ENCODE measurements at places on chromosomes 7 and 10.

DNA sequence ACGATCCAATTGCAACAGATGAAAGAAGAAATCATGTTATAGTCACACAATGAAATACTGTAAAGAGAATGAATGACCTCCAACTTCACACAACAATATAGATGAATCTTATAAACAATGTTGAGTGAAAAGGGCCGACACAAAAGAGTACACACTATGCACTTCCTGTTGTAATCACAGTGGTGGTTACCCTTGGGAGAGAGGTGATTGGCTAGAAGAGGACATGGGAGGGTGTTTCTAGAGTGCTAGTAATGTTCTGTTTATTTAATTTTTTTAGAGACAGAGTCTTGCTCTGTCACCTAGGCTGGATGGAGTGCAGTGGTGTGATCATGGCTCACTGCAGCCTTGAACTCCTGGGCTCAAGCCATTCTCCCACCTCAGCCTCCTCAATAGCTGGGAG, 82.5 kb downstream of the NDUFB2 start:
- no peak for DNase-seq

GRCh38 chr7:12031186-12031585, 179.9 kb upstream of the TMEM106B start:
- DNase-seq, result no peak

GRCh38 chr7:103140061-103140460, 8.8 kb downstream of the NAPEPLD start:
- DNase-seq, result no peak

- no peak for DNase-seq
Measured at GRCh38 chr10:124743191-124744101, 732 bp downstream of the FAM53B start.

- no peak for DNase-seq
Measured at GRCh38 chr10:131921184-131921583, 20.4 kb downstream of the PPP2R2D start.

GRCh38 chr10:99234041-99234790, 1.4 kb downstream of the HPSE2 start:
- peak; percentile 12 for DNase-seq

DNA sequence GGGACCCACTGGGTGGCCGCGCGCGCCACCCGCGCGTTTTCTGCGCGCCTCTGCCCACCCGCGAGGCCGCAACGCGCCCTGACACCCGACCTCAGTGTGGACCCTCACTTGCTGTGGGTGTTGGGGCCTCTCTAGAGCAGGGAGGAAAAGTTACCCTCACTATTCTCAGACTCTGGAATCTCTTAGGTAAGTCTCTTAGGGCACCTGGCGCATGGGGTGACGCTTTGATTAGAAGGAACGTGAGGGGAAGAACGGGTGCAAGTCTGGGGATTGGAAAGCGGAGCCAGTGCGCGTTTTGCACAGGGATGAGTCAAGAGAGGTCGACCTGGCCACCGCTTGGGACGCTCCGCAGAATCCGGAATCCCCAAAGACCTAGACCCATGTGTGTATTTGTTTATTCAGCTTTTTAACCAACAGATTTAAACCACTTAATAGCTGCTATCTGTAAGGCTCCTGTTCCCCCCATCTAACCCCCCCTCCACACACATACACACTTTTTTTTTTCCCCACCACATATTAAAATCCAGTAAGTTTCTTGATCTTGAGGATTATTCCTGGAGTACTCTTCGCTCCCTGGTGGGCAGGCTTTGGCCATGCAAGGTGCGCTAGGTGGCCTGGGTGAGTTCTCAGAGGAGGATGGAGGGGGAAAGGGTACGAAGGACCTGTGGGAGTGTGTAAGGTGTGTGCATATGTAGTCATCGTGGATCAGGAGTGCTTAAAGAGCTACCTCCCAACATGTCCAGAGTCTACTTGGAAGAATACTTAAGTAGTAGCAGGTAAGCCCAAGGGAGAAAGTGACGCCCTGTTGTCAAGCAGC, 169.1 kb upstream of the PPP1R3A start:
- DNase-seq, result peak; percentile 19

GRCh38 chr7:45975367-45975766, 54.3 kb upstream of the IGFBP3 start:
- DNase-seq, result no peak

DNA sequence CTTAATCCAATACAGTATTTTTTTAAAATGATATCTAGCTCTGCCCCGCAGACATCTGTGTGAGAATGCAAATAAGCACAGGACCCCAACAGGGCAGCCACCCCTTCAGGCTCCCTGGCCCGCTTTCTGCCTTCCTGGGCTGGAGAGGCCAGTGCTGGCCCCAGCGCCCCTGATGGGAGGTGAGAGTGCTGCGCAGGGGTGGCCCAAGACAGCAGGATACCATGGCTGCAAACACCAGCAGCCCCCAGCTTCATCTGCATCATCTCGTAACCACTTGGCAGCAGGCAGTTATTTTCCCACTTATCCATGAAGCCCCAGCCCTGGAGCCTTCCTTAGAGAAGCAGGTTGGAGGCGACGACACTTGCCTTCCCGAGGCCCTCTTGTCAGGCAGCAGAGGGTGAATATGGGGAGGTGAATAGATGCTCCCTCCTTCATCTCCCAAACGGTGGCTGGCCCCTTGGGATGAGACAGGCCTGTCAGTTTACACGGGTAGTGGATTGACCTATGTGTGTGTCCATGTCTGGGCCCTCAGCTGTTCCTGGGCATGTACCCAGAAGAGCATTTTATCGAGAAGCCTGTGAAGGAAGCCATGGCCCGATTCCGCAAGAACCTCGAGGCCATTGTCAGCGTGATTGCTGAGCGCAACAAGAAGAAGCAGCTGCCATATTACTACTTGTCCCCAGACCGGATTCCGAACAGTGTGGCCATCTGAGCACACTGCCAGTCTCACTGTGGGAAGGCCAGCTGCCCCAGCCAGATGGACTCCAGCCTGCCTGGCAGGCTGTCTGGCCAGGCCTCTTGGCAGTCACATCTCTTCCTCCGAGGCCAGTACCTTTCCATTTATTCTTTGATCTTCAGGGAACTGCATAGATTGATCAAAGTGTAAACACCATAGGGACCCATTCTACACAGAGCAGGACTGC, 71.2 kb downstream of the ALOX5 start:
- DNase-seq, result no peak

DNA sequence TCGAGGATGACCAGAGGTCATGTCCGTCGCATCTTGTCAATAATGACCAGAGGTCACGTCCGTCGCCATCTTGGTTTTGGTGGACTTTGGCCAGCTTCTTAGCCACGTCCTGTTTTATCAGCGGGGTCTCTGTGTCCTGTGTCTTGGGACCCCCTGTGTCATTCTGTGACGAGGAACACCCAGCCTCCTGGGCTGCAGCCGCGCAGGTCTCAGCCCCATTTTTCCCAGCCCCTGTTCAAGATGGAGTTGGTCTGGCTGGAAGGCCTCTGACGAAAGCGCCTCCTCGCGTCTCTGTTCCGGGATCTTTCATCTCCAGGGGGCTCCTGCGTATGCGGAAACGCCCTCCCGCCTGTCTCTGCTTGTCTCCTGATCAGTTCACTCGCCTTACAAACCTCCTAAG, 134.2 kb downstream of the ELFN1 start:
- DNase-seq, result no peak

GRCh38 chr10:43524434-43525247, 49.8 kb downstream of the ZNF239 start:
- no peak for DNase-seq

DNA sequence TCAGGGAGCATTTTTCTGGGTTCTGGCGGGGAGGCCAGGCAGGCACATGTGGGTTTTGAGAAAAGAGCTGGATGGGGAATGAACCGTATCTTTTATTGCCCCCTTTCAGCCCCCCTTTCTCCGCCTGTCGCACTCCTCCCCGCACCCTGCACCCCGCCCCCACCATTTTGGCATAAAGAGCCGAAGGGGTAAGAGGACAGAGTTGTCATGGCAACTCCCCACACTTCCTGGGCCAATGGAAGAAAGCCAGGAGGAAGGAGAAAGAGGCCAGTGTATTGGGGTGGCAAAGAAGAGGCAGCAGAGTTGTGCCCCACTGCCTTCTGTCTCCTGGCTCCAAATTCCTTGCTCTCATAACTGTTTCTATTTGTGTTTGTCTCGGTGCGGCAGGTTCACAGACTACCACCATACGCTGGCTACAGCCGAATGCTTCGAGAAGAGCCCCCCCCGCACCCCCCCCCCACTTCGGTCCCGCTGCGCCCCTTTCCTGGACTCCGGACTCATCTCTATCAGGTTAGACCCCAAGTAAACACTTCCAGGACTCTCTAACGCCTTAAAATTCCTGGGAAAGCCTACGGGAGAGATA, 3.4 kb downstream of the KCNIP2 start:
- no peak for DNase-seq

DNA sequence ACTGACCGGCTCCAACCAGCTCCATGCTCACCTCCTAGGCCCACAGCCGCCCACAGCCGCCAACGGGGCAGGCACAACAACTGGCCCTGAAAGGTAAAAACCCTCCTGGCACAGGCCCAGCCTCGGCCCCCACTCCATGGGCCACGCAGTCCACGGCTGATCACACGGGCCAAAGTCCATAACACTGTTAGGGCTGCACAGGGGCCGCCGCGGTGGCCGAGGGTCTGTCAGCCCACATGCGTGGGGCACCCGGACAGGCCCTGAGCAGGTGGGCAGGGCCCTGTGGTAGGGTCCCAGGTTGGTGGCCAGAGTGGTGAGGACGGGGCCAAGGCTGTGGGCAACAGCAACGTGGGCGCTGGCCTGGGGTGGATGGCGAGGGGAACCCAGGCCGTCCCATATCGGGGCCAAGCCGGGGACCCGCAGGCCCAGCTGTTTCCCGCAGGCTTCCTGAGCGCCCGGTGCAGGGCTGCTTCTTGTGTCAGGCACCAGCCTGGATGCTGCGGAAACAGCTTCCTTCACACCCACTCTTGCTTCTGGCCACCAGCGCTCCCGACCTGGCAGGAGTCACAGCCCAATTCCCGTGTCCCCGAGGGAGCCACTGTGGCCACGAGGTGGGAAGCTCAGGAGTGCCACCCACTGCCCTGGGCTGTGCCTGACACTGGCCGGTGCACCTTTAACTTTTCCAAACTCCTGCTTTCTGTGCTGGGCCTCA, 29.2 kb downstream of the CYP2W1 start:
- no peak for DNase-seq

GRCh38 chr10:3666525-3667302, 118.3 kb downstream of the KLF6 start:
- DNase-seq, result no peak

- DNase-seq, result no peak
Measured at GRCh38 chr7:31906479-31907171, 163.6 kb downstream of the PDE1C start.

GRCh38 chr10:121500701-121501332, 97.4 kb downstream of the FGFR2 start:
- DNase-seq, result no peak

GRCh38 chr10:122243550-122243949, 27.5 kb upstream of the BTBD16 start:
- no peak for DNase-seq

GRCh38 chr10:85959239-85959638, 407.4 kb downstream of the GRID1 start:
- DNase-seq, result no peak

- no peak for DNase-seq
Measured at GRCh38 chr10:72063703-72064391, 24.5 kb downstream of the SPOCK2 start.

DNA sequence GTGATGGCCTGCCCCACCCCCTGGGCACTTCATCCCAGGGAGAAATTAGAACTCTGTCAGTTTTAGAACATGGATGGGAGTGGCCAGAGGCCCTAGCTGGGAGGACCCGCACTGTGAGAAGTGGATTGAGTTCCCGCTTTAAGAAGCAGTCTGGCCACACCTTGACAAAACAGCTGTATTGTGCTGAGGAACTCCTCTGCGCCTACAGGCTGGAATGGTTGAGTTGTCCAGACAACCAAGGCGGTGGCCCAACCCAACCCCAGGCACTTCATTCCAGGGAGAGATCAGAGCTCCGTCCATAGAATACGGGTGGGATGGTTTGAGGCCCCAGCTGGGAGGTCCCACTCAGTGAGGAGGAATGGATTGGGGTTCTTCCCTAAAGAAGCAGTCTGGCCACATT, 196.0 kb downstream of the TMEM26 start:
- no peak for DNase-seq

- peak; percentile 65 for DNase-seq
Measured at GRCh38 chr7:142603870-142604448, 145.3 kb upstream of the PRSS1 start.

DNA sequence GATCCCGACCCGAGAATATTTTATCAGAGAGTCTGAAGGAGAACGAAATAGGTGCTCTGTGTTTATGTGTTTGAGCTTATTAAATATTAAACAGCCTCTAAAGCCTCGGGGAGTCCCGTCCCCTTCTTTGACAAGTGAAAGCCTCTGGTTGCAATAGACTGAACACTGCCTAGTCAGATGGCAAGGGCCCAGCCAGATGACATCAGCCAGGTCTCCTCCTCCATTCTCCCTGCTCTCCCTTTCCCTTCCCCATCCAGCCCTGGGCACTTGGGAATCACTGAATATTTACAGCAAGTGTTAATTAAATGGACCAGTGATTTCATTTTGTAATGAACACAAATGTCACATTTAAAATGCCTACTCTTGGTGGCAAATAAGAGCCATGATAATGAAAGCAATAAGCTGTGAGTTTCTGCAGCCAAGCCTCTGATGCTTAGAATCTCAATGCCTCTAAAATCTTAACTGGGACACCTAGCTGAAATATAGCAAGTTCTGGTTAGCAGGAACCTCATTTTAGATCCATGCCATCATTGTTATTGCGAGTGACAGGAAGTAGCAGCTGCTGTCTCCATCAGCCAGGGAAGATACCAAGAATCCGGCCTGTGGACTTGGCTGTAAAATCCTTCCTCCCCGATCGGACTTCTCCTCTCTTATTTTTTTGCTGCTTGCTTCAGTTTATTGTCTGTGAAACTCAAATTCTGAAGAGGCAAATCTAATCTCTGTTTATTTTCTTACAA, 202.1 kb downstream of the PRPF18 start:
- DNase-seq, result no peak

- no peak for DNase-seq
Measured at GRCh38 chr10:17427666-17428350, 26.6 kb downstream of the ST8SIA6 start.

GRCh38 chr7:26291699-26292538, at the start of gene SNX10:
TSS of gene SNX10 (plus strand) at chr7:26291862. CDS start at chr7:26346443, 54,581 bp downstream.
- peak; percentile 83 for DNase-seq

- no peak for DNase-seq
Measured at GRCh38 chr7:78787854-78788253, 665.6 kb downstream of the MAGI2 start.

GRCh38 chr10:5343561-5343960, 21.2 kb upstream of the UCN3 start:
- no peak for DNase-seq

- no peak for DNase-seq
Measured at GRCh38 chr7:80505900-80506500, 5.9 kb downstream of the GNAT3 start.

- no peak for DNase-seq
Measured at GRCh38 chr7:36972140-36972518, 247.8 kb upstream of the AOAH start.

GRCh38 chr7:66642186-66642585, 13.5 kb downstream of the KCTD7 start:
- no peak for DNase-seq
